ENCODE measurements at places on chromosomes 3 and 15. TPM values are rescaled to one million over a fixed set of nuclear protein-coding genes. Genes with fewer than 3 reads are reported as not detected.

- DNase-seq = no peak
Measured at GRCh38 chr3:102032491-102033383, 183.4 kb downstream of the NFKBIZ start.

GRCh38 chr15:38868326-38869114 is 303.9 kb upstream of the RASGRP1 start:
- peak; percentile 50 for DNase-seq

DNA sequence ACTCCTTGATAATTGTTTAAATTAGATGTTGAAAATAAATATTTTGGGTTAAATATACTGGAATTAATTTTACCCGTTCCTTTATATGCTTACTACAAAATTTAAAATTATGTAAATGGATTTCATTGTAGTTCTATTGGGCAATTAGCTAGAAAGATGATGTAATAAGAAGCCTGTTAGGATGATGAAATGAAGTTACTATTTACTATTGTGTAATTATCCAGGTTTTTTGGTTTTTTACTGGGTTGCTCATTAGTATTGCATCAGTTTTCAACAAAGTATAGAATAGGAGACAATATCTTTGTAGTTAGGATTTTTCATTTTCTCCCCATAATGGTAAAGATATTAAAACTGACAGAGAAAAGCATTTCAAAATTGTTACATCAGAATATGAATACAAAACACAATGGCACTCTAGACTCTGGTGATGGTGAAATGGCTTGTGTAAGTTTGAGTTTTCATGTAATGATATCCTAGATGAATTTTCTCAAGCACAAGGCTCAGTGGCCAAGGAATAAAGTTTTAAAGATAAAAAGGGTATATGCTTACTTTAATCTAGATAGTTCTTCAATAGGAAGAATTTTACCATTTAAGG is 222.0 kb downstream of the P3H2 start:
- DNase-seq = no peak

DNA sequence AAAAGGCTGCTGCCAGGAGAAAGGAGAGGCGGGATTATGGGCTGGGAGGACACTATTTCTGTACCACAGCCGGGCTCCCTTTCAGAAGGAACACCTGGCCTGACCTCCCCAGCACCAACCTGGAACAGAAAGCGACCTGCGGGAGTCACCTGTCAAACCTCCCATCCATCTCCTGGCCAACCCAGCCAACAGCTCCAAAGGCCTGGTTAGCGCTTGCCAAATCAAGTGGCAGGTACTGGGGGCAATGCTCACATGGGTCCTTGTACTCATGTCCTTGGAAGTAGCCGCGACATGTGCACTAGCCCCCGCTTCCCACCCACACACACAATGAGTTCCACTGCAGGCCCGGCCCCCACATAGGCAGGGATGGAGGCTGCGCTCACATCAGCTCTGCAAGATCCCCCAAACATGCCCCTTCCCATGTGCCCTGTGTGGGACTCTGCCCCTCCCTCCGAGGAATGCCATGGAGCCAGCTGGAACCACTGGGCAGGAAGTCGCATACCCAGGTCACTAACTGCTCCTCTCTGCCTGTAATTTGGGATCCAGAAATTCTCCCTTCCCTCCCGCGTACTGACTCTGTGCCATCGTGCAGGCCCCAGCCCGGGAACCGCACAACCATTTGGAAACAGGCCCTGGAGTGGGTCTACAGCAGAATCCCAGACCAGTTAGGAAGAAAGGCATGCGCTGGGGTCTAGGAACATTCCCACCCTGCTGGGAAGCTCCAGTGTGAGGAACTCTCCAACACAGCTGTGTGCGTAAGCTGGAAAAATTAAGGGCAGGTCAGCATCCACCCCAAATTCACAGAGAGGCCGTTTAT is 98.9 kb downstream of the LRIG1 start:
- DNase-seq = no peak

Gene MASP1
- total RNA-seq = 70.1 TPM

Data from mucosa of descending colon (tissue), 3 donors.